ENCODE measurements at places on chromosomes 2 and 18.

DNA sequence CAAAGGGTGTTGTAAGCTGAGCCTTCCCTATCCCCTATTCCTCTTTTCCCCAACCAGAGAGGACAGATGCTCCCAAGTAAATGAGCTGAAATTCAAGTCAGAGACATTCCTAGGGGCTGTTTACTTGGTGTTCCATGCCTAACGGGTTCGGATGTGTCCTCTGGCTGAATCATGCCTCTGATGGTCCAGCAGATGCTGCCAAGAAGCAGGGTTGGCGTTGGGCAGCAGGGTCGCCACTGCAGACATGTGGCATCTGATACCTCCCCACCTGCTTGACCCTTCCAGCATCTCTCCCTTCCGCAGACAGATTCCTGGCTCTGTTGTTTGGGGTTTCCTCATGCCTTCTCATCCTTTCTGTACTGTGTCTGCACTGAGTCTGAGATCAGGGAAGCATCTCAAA, 108.3 kb downstream of the HNRNPLL start:
- no peak for DNase-seq

GRCh38 chr2:158533009-158533408, 76.3 kb downstream of the PKP4 start:
- DNase-seq, result no peak

DNA sequence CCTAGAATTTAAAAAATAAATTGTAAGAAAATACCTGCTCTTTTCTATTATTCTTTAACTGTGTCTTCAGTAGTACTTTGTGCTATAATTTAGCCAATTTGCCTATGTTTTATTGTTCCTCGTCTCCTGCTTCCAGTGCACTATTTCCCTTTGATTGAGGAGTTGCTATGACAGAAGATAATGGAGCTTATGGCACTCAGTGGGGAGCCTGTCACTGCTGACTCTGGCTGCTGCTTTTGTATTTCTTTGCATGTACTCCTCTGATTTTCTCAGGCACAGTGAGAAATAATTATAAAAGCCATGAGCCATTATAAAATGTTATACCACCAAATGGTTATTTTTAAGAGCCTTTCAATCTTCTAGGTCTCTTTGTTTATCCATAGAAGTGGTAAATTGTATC, 1310.8 kb upstream of the SLC39A10 start:
- DNase-seq, result no peak

- DNase-seq, result no peak
Measured at GRCh38 chr2:17242813-17243485, 275.3 kb downstream of the RAD51AP2 start.

GRCh38 chr2:86038291-86039081, 67.2 kb downstream of the POLR1A start:
- peak; percentile 55 for DNase-seq

DNA sequence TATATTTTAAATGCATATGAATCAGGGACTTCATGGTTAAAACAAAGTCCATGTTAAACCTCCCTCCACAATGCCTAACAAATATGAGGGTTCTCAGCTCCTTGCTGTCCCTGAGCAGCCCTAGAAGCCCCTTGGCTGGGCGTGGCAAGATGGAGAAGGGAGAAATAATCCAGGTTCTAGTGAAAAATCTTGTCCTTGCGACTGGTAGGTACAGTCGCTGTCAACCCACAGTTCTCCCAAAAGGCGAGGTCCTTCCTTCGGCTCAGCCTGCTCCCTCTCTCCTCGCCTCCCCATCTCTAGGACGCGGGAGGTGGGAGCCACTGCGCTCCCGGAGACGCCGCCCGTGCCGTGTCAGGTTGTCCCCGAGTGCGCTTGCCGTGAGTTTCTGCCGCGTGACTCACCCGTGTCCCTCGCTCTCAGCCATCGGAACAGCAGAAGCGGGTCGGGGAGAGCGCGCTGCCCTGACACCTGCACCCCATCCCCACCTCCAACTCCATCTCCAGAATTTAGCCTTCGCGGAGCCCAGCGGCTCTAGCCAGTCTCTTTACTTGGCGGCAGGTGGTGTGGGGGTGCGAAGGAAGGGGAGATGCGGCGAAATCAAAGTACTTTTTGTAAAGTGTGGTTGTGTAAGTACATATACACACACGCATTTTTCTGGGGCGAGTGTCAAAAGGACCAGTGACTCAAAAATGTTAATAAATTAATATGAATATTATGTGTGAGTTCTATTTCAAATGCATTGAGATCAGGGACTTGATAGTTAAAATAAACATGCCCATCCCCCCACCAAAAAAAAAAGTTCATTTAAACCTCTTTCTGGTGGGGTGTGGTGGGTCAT, 65.1 kb upstream of the TMEM17 start:
- no peak for DNase-seq

DNA sequence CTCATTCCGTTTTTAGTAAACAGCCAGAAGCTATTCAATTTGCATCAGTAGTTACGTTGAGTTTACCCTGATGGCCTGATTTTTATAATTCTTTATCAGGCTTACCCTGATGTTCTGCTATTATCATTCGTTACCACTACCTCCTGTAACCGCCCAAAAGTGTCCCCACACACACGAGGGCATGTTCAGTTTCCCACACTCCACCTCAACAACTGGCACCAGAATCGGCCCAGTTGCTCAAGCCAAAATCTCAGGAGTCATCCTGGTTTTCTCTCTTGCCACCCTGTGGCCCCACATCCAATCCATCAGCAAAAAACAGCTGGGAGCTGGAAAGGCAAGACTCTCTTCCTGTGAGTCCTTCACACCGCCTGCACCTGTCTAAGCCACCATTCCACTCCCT, 102.9 kb upstream of the RAB6C start:
- DNase-seq, result no peak

- DNase-seq, result no peak
Measured at GRCh38 chr2:7377916-7378569, 460.8 kb downstream of the RNF144A start.

DNA sequence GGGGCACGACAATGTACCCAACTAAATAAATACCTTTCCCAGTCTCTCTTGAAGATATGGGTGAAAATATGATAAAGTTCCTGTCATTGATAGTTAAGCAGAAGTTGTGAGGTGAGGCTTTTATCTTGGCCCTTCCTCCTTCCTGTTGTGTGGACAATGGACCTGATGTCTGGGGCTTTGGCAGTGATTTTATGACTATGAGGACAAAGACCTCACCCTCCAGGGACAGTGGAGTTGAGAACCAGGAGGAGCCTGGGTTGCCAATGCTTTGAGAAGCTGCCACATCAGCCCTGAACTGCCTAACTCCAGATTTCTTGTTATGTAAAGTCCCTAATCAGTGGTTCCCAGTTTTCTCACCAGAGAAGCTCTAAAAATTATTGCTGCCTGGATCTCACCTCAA, 20.8 kb upstream of the MGAT4A start:
- no peak for DNase-seq

DNA sequence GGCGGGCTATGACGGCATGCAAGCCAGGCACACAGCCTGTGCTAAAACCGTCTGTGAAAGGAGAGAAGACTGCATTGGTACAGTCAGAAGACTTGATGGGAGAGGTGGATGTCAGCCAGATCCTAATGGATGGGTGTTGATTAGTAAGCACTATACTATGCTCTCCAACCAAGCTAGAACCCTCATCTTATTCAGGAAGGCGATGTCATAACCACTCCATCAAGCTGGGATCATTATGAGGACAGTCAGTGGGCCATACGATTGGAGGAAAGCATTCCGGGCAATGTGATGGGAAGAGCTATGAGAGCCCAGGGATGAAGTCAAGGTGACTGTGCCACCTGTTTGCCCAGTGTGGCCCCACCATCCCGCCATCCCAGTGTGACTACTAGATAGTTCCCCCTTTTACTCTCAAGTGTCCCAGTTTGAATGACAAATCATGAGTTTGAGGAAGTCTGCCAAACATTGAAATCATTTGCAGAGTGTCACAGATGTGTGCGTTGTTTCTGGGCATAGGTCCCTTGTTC, 66.4 kb downstream of the MRPS9 start:
- no peak for DNase-seq

DNA sequence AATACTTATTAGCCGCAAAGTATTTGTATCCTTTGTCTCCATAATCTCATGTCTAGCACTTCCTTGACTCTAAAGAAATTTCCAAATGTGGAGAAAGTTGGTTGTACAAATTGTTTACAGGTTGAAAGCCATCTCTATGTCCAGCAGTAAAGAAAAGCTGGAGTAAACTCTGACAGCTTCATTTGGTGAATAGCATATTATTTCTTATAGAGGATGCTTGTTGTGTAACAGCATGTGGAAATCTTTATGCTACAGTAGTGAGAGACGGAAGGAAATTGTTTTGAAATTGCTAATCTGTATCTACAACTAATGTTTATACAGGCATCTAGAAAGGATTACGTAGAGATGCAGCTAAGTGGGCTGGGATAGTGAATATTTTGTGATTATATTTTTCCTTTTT, 78.5 kb downstream of the UGGT1 start:
- DNase-seq, result no peak

- no peak for DNase-seq
Measured at GRCh38 chr2:146982393-146982846, 862.4 kb upstream of the ACVR2A start.

GRCh38 chr2:189168856-189169499, 10.6 kb downstream of the COL5A2 start:
- no peak for DNase-seq

GRCh38 chr18:9325716-9326115, 8.9 kb upstream of the TWSG1 start:
- DNase-seq, result no peak

- no peak for DNase-seq
Measured at GRCh38 chr2:9112079-9112721, 94.4 kb upstream of the ASAP2 start.

DNA sequence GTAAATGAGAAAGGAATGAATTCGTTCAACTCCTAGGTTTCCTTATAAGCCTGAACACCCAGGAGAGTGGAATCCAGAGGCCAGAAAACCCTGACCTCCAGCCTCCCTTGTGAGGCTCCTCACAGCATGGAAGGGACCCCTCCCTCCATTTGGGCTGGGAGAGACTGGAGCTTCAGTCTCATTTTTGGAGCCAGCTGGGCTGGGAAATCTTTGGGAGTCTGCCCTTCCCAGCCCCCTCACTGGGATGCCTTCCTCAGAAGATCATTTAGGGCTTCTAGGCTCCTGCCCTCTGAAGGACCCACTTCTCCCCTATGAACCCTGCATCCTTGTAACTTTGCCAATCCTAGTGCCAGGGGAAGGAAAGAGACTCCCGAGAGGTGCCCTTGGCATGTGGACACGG, 346.1 kb downstream of the CYP26B1 start:
- no peak for DNase-seq

DNA sequence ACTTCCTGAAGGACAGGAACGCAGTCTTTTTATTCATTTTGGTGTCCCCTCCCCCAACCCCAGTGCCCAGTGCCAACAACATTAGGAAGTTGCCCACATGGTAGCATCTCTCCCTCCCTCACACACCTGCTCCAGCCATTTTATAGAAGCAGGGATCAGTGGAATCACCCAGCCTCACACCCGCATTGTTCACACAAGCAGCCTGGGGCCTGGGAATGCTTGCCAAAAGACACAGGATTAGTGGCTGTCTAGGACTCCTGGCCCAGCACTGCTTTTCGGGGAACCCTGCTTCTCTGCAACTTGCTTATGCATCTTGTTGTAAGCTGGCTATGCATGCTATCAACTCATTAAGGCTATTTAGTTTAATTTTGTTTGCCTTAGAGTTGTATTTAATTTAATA, 17.9 kb downstream of the TMEM37 start:
- no peak for DNase-seq

GRCh38 chr2:129347486-129348217, 631.8 kb upstream of the RAB6C start:
- DNase-seq, result no peak

DNA sequence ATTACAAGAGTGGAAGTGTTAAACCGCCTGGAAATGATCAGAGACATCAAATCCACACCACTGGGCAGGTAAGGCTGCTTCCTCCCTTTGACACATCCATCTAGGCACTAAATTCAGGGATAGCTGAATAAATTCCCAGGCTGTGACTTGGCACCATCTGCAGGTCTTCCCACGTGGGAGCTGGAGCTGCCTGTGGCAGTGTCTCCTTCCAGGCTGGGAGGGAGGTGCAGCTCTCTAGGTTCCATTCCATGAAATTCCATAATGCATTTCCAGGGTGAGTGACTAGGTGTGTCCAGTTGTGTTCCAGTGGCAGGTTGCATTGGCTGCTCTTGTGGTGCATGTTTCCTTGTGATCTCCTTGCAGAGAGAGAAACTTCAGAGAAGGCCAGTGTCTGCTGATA, 188.9 kb upstream of the CXCR4 start:
- no peak for DNase-seq

- no peak for DNase-seq
Measured at GRCh38 chr2:27582129-27582694, 630 bp upstream of the ZNF512 start.

- no peak for DNase-seq
Measured at GRCh38 chr2:75310876-75311275, 111.6 kb upstream of the TACR1 start.

- DNase-seq, result no peak
Measured at GRCh38 chr18:9401176-9401575, 66.6 kb downstream of the TWSG1 start.

DNA sequence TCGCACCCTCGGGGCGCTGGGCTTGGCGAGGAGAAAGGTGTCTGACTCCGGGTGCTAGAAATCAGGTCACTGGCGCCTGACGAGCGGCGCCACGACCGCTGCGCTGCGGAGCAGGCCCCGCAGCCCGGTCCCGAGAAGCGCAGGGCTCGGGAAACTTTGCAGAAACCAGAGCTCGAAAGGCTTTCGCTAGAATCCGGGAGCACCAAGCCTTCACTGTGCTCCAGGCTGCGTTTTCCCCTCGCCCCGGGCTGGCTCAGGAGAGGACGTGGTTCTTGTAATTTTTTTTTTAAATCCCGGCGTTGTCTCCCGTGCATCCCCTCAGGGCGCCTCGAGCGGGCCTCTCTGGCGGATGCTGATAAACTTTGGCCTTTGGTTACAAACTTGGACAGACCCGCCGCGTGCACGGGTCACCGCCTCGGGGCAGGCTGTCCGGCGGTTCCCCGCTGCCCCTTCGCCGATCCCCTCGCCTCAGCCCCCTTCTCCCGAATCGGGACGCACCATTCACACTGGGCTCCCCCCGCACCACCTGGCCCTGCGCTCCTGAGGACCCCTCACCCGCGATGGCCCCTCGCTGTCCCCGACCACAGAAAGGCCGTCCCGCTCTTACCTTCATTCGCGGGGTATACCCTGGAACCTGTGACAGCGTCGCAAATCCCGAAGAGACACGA, 419 bp downstream of the EPHA4 start:
- DNase-seq, result no peak

DNA sequence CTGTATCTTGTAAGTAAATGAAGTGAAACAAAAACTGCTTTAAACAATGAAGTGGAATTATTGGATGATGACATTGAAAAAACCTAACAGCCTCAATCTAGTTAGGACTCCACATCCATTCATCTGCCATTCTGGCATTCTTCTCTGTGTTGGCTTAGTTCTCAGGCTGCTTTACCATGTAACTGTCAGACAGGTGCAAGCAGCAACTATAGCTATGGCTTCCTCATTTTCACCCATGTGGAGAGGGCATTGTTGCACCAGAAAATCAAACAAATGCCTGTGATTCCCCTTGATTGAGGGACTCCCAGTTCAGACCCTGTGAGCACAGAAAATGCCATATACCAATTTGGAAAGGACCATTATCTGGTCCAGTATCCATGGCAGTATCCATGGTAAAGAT, 129.5 kb upstream of the NYAP2 start:
- no peak for DNase-seq

GRCh38 chr2:25365241-25365640, 23.5 kb upstream of the DNMT3A start:
- DNase-seq, result no peak
